ENCODE measurements at places on chromosomes 4 and X. TPM values are rescaled to one million over a fixed set of nuclear protein-coding genes. Genes with fewer than 3 reads are reported as not detected.

The ARMCX2 gene
- total RNA-seq: 2.9 TPM

The GLUD2 gene
- not detected for total RNA-seq

The SPON2 gene
- total RNA-seq: 6.5 TPM

The FGF13 gene
- total RNA-seq: not detected

The GRPEL1 gene
- total RNA-seq: 53.3 TPM

The SPANXN4 gene
- not detected for total RNA-seq

The SAGE1 gene
- not detected for total RNA-seq

The NAP1L3 gene
- 0.23 TPM for total RNA-seq
